ENCODE measurements at places on chromosomes 3 and 15. TPM values are rescaled to one million over a fixed set of nuclear protein-coding genes. Genes with fewer than 3 reads are reported as not detected.

- no peak for DNase-seq
Measured at GRCh38 chr3:150147776-150148175, 177.1 kb upstream of the PFN2 start.

DNA sequence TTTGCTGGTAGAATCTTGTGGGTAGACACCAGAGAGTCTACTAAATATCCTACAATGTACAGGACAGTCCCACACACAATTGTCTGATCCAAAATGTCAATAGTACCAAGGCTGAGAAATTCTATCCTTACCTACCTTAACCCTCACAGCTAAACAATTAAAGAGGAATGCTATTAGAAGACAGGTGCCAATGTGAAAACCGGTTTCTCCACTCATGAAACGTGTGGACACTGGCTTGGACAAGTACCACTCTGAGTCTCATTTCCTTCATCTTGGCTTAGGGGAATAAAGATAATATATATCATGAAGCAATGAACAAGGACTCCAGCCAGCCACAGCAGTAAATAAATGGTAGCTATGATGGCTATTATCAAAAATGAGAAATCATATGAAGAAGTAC lies 90.2 kb downstream of the RFTN1 start:
- DNase-seq = no peak

DNA sequence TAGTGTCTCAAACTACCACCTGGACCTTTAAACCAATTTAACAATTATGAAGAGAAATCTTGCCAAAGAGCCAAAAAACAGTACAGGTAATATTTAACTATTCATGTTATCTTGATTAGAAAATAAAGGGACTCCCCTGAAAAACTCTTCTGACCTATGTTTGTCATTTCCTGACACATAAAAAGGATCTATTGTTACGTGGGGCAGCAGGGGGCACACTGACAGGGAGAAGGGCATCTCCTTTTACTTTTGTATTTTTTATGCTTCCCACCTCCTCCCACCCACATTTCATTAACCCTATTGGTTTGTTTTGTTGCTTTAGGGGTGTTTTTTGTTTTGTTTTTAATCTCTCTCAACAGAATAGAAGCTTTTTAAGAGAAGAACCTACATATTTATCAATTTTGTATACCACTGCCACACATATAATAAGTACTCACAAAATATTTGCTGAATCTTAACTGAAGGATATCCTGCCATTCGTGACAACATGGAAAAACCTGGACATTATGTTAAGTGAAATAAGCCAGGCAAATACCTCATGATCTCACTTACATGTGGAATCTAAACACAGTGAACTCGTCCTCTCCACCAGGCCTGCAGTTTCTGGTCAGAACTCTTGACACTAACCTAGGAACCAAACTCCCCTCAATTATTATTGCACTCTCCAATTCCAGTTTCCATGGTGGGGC lies 17.7 kb downstream of the STAG1 start:
- DNase-seq = no peak

DNA sequence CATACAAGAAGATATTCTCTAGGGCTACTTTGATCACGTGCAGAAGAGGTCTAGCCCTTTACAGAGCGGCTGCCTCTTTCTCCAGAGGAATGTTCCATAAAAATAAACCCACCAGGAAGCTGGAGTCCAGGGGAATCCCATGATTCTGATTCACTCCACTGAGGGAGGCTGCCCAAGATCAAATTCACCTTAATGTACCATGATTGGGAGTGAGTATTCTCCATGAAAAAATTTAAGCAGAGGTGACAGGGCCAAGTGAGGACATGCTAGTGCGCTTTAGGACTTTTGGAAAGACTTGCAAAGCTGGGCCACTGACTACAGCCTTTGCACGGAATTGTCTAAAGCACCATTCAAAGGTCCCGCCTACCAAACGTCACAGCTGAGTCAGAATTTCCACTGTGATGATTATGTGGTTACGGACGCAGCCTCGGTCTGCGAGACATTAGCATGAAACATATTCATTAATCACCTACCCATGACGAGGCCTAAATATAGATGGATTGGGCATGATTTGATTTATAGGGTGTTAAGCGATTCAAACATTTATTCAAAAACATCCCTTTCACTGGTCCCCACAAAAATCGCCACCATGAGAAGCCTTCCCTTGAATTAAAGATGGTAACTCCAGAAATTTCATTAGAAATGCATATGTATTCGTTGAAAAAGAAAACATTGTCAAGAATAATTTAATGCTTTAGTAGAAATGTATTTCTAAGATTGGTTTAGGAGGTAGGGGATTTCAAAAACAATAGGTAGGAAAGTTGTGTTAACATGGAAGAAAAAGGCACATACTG lies 152.6 kb downstream of the GREM1 start:
- no peak for DNase-seq

DNA sequence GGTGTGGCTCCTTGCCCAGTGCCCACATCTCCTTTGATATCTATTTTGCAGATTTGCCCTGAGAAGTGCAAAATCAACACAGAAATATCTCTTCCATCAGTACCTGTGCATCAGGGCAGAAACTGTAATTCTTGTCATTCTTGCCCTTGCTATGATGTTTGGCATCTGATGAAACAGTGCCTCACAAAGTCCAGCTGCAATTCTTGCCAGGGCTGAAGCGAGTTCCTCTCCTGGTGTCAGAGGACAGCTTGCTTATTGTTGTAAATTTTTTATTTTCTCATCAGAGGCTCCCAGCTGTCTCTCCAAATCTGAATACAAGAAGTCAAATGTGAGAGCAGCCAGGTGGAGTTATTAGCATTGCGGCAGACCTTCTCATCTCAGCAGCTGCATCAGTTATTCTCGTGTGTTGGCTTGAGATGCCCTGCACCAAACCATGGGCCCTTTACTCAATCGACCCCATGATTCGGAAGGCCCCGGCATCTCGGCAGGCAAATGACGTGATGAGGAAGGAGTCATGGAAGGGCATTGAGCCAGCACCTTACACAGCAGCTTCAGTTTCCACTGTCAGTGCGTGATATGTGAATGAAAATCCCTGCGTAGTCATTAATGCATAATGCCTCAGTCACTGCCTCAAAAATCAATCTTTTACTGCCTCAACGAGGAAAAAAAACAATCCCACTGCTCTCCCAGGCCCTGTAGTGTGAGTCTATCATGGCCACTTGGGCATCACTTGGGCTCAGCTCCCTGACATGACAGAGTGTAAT lies 93.4 kb downstream of the CCNL1 start:
- DNase-seq = no peak

DNA sequence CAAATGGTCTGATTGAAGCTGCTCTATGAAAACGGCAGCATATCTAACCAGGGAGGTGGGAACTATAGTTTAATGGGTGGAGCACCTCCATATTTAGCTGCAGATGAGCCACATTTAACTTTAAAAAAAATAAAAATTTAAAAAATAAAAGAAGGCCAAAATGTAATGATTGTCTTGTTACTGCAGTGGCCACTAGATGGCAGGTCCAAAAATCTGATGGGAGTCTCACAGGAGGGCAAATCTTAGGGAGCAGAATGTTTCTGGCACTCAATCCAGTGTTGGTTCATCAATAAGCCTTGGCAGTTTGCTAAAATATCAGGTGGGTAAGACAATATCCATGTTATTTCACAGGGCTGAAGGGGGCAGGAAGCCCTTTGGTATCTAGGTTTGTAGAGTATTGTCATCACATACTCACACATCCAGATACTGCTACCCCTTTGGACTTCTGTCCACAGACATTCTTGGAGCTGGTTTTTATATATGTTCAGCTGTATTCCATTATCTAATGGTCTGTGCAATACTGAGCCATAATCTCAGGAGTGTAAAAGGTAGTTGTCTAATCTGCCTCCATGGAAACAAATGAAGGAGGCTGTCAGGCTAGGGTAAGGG lies 233.3 kb downstream of the TIGIT start:
- DNase-seq = no peak

GRCh38 chr3:28186748-28187147 lies 54.7 kb upstream of the CMC1 start:
- DNase-seq = no peak

DNA sequence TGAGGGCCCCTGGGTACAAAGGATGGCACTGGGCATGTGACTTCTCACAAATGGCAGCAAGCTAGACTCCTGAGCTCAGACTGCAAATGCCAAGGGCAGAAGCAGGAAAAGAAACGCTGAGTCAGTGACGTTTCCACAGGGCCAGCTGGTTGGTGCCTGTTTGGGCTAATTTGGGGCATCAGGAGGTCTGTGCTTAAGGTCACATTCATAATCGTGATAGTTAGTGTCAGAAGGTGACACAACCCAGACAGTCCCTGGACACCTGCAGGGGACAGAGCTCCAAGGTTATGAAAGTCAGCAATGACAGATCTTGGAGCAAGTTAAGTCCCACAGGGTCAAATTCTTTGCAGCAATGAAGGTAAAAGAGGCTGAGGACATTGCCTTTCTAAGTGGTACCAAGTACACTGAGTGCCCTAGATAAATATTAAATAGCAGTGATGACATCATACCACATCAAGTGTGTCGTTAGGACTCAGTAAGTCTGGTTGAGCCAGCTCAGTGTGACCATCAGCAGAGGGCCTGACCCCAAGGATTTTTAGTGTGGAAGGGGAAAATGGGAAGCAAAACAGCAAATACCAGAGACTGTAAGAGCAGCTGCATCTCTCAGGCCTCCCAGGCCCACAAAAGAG lies 556.9 kb upstream of the CFAP20DC start:
- DNase-seq = no peak

- no peak for DNase-seq
Measured at GRCh38 chr3:25025236-25025635, 402.8 kb upstream of the RARB start.

DNA sequence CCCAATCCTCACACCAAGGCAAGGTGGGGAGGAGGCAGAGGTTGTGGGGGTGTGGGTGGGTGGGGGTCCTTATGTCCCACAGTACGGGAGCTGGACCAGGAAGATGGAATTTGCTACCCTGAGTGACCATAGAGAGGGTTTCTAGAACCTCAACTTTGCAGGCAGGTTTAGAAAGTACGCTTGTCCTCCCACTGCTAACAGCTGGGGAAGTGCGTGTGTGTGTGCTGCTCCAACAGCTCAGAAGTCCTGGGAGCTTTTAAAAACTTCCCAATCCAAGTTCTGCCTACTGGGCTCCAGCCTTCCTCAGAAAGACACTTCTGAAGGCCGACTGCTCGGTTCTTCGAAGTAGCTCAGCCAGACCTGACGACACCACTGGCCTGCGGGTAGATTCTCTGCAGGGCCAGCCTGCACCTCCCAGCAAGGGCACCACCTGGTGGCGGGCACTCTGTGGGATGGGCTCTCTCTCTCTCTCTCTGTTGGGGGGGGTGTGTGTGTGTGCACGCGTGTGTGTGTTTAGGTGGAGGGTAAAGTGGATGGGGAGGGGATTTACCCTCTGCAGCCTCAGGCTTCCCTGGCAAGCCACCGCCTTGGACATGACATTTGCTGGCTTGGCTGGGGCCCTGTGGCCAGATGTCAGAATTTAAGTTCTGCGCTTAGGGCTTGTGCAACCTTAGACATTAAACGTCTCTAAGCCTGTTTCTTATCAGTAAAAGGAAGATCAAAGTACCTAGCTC lies 15.6 kb downstream of the TMEM158 start:
- peak; percentile 76 for DNase-seq

DNA sequence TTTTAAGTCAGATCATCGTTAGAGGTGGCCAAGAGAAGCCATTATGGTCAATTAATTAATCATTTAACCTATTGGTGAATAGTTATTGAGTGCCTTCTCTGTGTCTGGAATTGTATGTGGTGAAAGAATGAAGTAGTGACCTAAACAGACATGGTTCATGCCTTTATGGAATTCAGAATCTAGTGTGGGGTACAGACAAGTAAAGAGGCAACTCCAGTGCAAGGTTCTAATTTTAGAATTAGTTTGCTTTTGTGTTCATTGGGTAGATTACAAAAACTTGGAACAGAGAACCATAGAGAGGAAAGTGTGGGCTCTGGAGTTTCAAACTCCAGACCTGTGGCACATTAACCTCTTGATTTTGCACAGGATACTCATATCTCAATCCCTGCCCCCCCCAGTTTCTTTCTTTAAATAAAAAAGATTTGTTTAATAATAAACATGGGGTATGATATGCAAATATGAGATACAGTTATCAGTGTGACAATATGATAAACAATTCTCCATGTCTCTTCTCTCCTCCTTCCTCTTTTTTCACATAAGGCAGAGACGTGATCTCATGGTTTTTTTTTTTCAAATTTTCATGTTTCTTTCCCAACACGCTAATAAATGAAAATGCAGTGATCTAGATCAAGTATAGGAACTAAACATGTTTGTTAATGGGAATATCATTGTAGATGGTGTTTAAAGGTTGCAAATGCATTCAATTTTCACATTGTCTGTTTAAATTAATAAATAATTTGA lies 117.9 kb downstream of the MITF start:
- no peak for DNase-seq

DNA sequence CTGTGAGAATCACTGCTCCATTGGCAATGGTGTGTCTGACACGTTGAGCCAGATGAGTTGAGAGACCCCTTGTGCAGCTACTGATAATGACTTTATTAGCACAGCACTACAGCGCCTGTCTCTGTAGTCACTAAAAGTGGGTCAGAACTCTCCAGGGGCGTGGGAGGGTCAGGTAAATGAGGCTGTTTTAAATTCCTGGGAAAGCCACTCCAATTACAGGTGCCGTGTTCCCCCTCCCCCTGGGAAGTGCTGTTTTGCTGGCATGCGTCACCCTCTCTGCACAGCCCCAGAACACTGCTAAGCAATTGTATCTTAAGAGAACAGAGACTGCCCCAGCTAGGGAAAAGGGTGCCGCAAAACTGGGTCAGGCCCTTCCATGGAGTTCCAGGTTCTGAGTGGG lies 21.5 kb upstream of the CPNE9 start:
- no peak for DNase-seq

GRCh38 chr3:353191-353739 lies 156.7 kb downstream of the CHL1 start:
- DNase-seq = no peak

- DNase-seq = no peak
Measured at GRCh38 chr3:128354788-128355542, 111.7 kb downstream of the DNAJB8 start.

DNA sequence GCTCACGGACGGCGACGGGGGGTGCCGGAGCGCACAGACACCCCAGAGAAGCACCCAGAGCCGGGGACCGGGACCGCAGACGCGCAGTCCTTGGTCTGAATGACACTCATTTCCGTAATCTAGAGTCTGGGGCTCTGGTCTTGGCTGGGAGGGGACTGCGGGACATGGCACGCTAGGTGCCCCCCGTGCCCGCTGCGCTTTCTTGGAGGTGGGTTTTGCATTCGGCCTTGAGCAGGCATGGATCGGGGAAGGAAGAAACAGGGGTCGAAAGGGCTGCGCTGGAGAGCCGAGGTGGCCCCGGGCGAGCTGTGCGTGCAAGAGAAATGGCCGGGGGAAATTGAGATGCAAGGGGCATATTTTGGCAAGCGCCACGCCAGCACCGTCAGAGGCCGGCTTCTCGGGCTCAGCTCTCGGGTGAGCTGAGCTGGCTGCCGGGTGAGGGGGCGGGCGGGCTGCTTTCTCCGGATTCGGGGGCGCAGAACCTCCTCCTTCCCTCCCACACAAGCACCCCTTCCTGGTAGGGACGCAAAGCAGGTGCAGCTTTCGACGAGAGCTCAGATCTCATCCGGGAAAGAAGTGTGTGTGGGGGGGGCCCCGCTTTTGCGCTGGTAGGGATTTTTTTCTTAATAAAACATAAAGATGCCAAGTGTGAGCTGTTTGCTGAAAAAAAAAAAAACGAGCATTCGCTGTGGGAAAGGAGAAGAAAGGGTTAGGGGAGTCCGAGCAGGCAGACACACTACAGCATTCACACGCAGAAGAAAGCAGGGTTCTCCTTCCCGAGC lies 963 bp upstream of the NTRK3 start:
- DNase-seq = no peak

Gene CLRN1
- total RNA-seq = not detected

Gene AMIGO3
- not detected for total RNA-seq

Gene TEX55
- not detected for total RNA-seq

Gene GOLGA6B
- not detected for total RNA-seq

Gene SLC22A14
- total RNA-seq = not detected

Gene HIGD2B
- 0.41 TPM for total RNA-seq

Gene IQCF5
- total RNA-seq = not detected
